Spinal cord (tissue), 10 donors: ENCODE measurements at places on chromosomes 7 and 10. TPM values are rescaled to one million over a fixed set of nuclear protein-coding genes. Genes with fewer than 3 reads are reported as not detected.
A peak's percentile ranks its signal among the peaks of the same experiment; 100 is the strongest.

The GNG11 gene
- polyA plus RNA-seq: 14.6 TPM

The AEBP1 gene
- 61.3 TPM for polyA plus RNA-seq

The WIPF3 gene
- 17.8 TPM for polyA plus RNA-seq

The DNAJC12 gene
- 19.8 TPM for polyA plus RNA-seq

The SH2D4B gene
- polyA plus RNA-seq: 0.14 TPM

- no peaks in the 10 kb centered on the region for H3K36me3 ChIP-seq
- no peaks in the 10 kb centered on the region for H3K4me1 ChIP-seq
- no peak overlapping the region for H3K4me3 ChIP-seq
- no peak for DNase-seq
- H3K27me3 ChIP-seq: no peaks in the 10 kb centered on the region
- no peak overlapping the region for H3K27ac ChIP-seq
Observed at GRCh38 chr7:35991511-35992232, 161.4 kb upstream of the EEPD1 start.

DNA sequence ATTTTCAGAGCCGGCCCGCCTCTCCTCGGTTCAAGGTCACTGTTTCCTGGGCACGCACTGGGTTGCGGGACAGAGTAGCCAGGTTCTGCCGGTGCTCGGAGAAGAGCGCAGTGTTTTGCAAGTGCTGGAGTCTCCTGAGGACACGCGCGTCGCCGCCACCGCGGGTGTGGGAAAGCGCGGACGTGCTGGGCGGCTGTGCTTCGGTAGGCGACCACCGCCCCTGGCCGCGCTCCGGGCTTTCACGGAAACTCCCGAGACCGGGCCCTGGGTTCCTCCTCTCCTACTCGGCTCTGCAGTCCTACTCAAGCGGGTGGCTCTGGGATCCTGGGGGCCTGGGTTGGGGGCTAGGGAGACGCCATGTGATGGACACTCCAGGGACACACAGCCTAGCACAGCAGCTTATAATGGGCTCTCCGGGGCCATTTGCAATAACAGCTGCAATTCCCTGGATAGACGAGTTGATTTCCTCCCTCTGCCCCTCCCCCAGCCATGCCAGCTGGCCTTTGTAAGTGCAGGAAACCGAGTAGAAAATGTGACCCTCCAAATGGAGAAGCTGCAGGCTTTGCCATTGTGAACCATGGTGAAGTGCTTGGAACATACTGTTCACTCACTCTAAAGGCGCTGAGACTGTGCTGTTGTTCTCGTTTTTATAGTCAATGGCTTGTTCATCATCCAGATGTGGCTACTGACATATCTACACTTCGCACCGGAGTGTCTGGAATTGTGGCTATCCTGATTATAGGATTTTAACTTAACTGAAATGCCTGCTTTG, 2.1 kb downstream of the FRAT1 start:
- H3K27ac ChIP-seq: peak overlapping the region; percentile 43
- H3K27me3 ChIP-seq: peaks cover 2% of the 10 kb centered on the region
- peak; percentile 87 for DNase-seq
- H3K4me3 ChIP-seq: peak overlapping the region; percentile 49
- peaks cover 29% of the 10 kb centered on the region for H3K4me1 ChIP-seq

GRCh38 chr10:23095966-23096801, 805 bp downstream of the MSRB2 start:
- DNase-seq: no peak
- peaks cover 9% of the 10 kb centered on the region for H3K4me1 ChIP-seq
- H3K36me3 ChIP-seq: no peaks in the 10 kb centered on the region
- H3K4me3 ChIP-seq: peak overlapping the region; percentile 70
- H3K27me3 ChIP-seq: no peaks in the 10 kb centered on the region

DNA sequence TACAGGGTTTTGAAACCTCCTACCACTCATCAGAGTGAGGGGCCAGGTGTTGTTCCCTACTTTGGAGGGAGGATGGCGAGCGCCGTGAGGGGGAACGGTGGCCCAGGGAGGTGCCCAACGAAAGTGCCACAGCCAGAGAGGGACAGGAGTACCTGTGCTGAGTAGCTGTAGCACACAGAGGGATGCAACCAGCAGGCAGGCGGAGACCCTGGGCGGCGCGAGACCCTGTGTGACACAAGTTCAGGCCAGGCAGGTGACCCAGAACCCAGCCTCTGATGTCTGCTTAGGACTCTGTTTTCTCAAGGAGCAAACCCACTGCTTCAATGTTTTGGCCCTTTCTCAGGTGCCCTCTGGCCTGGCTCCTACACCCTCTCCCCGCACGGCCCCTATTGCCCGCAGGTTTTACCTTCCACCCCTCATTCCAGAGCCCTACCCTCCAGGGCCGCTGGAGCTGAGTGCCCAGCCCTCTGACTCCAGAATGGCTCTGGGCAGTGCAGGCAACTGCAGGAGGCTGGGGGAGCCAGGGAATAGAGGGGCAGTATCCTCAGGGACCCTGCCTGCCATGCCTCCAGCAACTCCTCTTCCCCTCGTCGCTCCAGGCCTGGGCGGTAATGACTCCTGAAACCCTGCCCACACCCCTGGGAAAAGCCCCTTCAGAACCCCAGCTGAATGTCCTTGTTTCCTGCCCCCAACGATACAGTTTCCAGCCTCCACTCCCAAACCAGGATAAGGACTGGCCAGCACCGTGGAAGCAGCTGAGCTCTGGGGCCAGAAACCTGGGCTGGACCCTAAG, 164.1 kb upstream of the RHEB start:
- H3K4me3 ChIP-seq: no peak overlapping the region
- peak overlapping the region; percentile 76 for H3K27ac ChIP-seq
- H3K36me3 ChIP-seq: no peaks in the 10 kb centered on the region
- H3K27me3 ChIP-seq: no peaks in the 10 kb centered on the region
- peaks cover 53% of the 10 kb centered on the region for H3K4me1 ChIP-seq
- DNase-seq: no peak

- H3K27me3 ChIP-seq: no peaks in the 10 kb centered on the region
- H3K4me1 ChIP-seq: no peaks in the 10 kb centered on the region
- H3K4me3 ChIP-seq: no peak overlapping the region
- H3K36me3 ChIP-seq: no peaks in the 10 kb centered on the region
- DNase-seq: no peak
Observed at GRCh38 chr7:33711231-33712019, 193.9 kb upstream of the BMPER start.

GRCh38 chr7:121113288-121113687, 124.8 kb downstream of the CPED1 start:
- no peak overlapping the region for H3K27ac ChIP-seq
- no peaks in the 10 kb centered on the region for H3K4me1 ChIP-seq
- DNase-seq: no peak
- no peaks in the 10 kb centered on the region for H3K36me3 ChIP-seq

DNA sequence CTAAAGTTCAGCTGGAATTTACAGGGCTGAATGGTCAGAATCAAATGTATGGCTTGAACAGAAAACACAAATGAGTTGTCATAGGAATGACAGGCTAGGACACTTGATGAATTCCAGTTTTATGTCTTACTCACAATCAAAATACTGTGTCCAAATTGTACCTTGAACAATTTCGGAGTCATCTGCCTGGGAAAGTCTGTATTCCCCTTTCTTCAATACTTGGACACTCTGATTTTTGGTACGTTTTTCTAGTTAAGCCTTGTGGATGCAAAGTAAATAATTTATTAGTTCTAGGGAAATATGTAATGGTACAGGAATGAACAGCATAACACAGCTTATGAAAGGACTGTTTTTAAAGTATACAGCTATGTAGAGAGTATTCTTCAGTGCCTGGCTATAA, 100.4 kb downstream of the ITGB8 start:
- no peaks in the 10 kb centered on the region for H3K36me3 ChIP-seq
- no peak for DNase-seq
- H3K27me3 ChIP-seq: no peaks in the 10 kb centered on the region
- no peaks in the 10 kb centered on the region for H3K4me1 ChIP-seq
- H3K27ac ChIP-seq: no peak overlapping the region
- H3K4me3 ChIP-seq: no peak overlapping the region

- DNase-seq: no peak
- no peak overlapping the region for H3K27ac ChIP-seq
- H3K36me3 ChIP-seq: no peaks in the 10 kb centered on the region
- H3K4me1 ChIP-seq: no peaks in the 10 kb centered on the region
- H3K4me3 ChIP-seq: no peak overlapping the region
Observed at GRCh38 chr7:99170730-99171074, 26.8 kb upstream of the SMURF1 start.

- no peak overlapping the region for H3K4me3 ChIP-seq
- H3K27me3 ChIP-seq: no peaks in the 10 kb centered on the region
- peak; percentile 28 for DNase-seq
Observed at GRCh38 chr10:108902619-108903285, 1020.6 kb downstream of the XPNPEP1 start.
